ENCODE measurements at places on chromosomes 7 and 10. TPM values are rescaled to one million over a fixed set of nuclear protein-coding genes. Genes with fewer than 3 reads are reported as not detected.

DNA sequence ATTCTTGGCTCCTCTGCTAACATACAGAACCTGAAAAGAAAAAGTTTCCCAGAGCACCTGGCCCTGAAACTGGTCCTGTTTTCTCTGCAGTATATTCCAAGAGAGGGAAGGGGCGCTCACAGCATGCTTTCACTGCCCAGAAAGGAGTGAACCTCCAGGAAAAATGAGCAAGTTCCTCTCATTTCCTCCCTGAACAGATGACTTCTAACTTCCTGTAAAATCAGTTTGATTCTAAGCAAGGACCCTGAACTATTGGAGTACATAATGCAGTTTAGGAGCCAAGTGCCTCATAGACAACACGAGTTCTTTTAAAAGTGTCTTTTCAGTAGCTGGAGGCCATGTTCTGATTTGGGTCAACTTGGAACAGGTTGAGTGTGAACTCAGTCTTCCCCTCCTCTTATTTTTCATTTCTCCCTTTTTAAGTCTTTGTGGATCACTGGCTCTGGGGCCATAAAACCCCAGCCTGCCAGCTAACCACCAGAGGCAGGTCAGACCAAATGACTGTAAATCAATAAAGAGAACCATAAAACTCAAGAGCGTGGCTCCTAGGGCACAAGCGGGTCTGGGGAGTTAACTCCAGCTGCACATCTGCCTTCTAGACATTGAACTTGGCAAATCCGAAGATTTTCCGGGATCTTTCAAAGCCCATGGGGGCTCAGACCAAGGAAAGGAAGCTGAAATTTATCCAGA lies 5.9 kb upstream of the LRRC18 start:
- no peak for DNase-seq

DNA sequence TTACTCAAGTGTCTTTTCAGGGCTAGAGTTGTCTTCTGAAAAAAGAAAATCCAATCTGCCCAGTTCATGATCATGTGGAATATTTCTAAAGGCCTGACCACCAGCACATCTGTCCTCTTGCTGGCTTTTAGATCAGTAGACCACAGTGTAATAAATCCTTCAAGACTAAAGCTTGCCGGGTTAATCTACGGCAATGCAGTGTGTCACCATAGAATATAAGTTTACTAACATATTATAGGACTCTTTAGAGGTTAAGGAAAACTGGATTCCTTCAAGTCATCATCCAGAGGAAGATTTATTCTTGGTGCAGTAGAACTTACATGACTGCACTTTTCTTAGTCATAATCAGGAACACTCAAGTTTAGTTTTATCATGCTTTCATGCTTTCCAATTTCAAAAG lies 349.5 kb downstream of the SEMA3D start:
- DNase-seq, result no peak

DNA sequence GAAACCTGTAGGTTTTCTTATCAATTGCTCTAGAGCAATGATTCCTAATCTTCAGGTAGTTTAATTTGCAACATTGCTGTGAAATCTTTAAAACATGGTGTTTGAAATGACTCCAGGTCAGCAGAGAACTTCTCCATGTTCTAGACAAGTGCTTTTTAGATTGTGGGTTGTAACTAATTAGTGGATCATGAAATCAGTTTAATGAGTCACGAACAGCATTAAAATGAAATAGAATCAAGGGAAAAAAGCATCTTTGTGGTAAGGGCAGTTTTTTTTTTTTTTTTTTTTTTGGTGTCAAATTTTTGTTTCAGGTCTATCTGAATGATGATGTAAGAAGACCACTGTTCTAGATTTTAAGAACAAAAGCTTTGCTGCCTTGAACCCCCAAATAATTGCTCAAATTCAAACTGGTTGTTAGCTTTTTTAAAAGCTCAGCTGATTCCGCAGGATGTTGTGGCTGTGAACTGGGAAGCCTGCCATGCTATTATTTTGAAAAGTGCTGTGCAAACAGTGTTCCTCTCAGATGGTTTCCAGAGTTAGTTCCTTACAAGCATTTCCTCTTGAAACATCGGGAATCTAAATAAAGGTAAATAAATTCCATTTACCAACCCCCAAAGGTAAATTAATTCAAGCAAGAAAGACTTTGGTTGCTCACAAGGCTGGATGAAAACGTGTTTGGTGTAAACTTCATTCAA lies 13.1 kb upstream of the PDK4 start:
- no peak for DNase-seq

DNA sequence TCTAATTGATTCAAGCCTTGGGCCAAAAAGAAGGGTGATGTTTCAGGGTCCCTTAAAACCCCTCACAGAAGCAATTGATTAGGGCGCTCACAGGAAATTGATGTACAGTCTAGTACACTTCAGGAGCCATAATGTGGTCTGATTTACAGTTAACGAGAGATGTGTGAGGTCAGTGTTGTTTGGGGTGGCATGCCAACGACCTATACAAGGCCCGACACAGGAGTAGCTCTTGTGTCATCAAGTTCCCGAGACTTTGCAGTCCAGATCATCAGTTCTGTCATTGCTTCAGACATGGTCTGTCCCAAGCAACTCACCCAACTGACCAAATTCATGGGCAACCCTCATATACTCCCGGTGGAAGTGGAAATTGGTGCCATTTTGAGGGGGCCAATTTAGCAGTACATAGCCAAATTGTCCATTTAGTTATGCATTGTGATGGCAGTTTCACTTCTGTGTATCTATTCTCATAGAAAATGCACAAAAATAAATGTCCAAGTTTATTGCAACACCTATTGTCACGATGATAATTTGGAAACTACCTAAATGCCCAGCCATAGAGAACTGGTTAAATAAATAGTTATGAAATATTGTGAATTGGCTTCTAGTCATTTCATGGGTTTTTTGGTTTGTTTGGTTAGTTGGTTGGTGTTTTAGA lies 18.0 kb upstream of the ARID5B start:
- no peak for DNase-seq

GRCh38 chr7:22885797-22886261 lies 63.2 kb upstream of the TOMM7 start:
- peak; percentile 90 for DNase-seq

GRCh38 chr7:101943306-101943705 lies 125.9 kb downstream of the CUX1 start:
- no peak for DNase-seq

GRCh38 chr10:67884313-67884841 lies at the start of gene SIRT1:
SIRT1 (plus strand) TSS chr10:67884656; CDS start chr10:67884722, 66 bp downstream.
- peak; percentile 98 for DNase-seq

DNA sequence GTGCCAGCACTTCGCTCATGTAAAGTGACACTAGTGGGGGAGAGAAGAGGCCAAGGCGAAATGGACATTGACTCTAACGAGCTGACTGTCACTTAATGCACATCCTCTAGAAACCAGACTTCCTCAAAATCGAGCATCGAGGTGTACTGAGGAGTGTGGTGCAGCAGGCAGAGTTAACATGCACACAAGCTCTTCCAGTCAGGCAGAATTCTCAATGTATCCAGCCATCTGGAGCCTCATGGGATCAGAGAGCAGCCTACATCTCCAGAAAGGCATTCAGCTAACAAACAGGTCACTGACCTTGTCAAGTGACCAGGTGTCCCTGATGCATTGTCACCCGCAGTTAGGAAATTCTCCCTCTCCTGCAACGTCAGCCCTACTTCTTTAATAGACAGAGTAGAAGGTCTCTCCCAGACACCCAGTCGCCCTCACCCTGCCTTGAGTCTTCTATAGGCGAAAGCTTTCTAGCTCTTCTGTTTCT lies 259.8 kb upstream of the AOAH start:
- DNase-seq, result no peak

DNA sequence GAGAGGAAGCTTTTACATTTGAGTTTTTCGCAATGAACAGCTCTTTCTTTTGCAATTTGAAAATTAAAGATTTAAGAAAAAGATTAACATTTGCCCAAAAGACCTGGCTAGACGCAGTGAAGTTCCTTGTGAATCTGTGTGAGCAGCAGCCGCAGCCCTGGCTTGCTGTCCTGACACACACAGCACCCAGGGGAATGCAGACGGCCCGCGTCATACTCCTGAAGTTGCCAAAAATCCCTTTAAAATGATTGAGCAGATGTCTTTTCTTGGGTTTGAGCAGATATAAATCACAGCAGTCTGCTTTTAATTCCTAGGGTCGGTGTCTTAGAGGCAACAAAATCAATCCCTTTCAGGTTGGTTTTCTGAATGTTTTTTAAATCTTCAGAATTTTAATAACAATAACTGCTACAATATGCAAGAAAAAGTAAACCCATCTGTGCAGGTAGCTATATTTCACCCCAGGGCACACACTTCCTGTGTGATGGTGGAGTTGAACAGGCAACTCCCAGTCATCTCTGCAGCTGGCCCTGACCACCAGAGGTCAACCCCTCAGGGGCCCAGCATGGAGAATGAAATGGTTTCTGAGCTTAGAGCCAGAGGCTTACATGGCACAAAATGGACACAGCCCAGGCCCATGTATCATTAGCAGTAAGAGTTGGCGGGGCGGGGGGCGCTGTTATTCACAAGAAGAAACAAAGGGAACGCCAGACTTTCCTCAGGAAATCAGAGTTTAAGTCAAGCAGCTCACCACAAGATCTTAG lies 32.2 kb upstream of the TRIL start:
- no peak for DNase-seq

- no peak for DNase-seq
Observed at GRCh38 chr10:79063071-79063491, 5.7 kb upstream of the ZMIZ1 start.

DNA sequence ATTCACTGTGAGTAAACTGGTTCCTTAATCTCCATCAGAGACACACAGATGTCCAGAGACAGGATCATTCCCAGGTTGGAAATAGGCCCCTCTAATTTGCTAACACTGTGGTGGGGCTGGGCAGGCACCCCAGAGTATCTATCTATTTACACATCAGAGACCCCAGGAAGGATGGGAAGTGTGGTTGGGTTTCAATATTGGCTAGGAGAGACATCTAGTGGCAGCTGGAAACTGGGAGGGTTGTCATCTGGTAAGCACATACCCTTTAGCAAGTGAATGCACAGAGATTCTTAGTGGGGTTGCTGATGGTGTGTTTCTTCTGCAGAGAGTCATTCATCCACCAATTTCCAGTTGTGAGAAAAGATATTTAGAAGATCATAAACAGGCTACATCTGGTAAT lies 36.0 kb upstream of the NRG3 start:
- no peak for DNase-seq

GRCh38 chr7:24472093-24472492 lies 101.2 kb upstream of the PALS2 start:
- DNase-seq, result no peak

DNA sequence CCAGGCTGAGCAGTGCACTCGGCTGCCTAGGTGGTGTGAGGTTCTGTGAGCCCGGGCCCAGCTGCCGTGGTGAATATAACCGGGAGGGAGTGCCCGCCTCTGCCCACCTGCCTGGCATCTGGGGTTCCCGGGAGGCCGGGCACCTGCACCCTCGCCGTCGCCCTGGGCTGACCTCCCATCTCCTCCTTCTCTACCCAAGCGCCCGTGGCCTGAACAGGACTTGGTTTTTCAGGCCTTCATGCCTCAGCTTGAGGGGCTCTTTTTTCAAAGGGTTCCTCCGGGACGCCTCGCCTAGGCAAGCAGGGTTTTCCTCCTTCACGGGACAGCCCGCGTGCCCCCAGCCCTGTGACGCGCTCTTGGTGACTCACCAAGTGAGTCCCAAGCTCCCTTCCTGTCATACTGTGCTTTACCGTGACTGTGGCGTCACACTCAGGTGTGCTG lies 9.9 kb downstream of the INPP5A start:
- DNase-seq, result no peak

DNA sequence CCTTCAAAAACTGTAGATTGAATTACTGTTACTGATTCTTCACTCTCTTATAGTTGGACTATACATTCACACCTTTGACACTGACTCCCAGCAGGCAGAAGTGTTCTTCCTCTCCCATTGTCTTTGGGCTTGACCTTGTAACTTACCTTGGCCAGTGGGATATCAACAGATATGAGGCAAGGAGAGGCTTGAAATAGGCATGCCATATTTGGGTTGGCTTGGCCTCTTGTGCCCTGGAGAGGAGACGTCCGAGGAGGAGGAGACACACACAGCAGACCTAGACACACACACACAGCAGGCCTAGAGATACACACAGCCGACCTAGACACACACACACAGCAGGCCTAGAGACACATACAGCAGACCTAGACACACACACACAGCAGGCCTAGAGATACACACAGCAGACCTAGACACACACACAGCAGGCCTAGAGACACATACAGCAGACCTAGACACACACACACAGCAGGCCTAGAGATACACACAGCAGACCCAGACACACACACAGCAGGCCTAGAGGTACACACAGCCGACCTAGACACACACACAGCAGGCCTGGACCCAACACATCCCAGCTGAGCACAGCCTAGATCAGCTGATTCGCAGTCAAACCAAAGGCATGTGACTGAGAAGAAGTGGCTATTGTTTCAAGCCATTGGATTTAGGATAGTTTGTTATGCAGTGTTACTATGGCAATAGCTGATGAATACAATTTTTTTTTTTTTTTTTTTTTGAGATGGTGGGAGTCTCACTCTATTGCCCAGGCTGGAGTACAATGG lies 12.5 kb upstream of the GNA12 start:
- DNase-seq, result no peak

DNA sequence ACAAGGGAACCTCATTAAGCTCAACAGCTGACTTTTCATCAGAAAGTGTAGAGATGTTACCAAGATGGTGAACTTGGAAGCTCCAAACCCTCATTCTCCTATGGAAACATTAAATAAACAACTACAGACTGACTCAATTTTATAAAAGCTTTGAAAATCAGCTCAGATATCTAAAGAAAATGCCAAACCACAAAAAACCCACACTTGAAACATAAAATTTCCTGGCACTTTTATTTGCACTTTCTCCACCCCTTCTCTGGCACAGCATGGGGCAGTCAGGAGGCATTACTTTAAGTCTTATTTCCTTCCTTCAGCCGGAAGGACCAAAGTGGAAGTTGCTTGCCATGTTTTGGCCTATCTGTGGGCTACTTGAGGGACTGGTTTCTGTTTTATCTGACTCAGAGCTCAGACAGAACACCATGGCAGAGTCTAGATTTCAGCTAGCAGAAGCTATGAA lies 114.7 kb downstream of the ODAD2 start:
- DNase-seq, result no peak

DNA sequence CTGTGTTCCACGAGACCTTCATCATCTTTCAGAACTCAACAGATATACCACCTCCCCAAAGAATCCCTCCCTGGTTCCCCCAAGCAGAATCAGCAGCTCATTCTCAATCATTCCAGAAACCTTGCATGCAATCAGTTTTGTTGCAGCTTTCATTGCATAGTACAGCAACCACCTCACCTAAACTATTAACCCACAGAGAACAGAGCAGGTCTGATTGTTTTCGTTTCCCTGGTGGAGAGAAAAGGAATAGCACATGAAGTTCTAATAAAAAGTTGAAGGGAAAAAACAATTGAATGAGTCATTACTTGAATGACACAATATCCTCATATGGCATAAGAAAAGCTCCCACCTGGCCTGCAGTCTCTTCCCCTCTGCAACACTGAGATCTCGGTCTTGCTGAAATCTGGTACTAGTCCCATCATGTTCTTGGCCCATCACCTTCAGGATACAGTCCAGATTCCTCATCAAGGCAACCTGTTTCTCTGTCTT lies 147.1 kb upstream of the GDF10 start:
- no peak for DNase-seq

Gene CUBN
- total RNA-seq, result 0.40 TPM

Gene TRIM50
- total RNA-seq, result not detected

Gene AKR1C8
- total RNA-seq, result not detected

Gene RADIL
- 0.26 TPM for total RNA-seq

Gene SAMD9
- 8.6 TPM for total RNA-seq

Gene CPXM2
- not detected for total RNA-seq

Gene ZNF746
- total RNA-seq, result 24.8 TPM

Gene CYP26C1
- 0.07 TPM for total RNA-seq

Gene TRIM74
- 2.1 TPM for total RNA-seq
